Stimulated activated CD8-positive, alpha-beta memory T cell treated with anti-CD3 and anti-CD28 coated beads, Interleukin-7, amount 100 ng/mL, for 4 hours (primary cell): ENCODE measurements at places on chromosomes 5 and 9.

GRCh38 chr5:154729613-154730012 is 25.6 kb upstream of the LARP1 start:
- no peak for DNase-seq

DNA sequence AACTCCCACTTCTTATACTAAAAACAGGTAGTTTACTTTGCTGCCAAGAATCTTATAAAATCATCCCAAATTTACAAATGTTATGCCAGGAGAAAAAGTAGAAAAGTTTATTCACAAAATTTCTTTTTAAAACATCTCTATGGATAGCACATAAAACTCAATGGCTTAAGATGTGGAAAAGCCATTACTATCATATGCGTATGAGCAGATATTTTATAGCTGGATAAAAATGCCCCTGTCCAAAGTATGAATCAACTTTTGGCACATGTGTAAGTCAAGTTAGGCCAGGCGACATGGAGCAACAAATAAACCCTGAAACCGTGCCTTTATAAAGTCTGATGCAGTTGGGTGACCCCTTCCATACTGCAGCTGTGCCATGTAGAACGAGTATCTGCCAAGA is 38.6 kb upstream of the FBP1 start:
- DNase-seq: no peak

DNA sequence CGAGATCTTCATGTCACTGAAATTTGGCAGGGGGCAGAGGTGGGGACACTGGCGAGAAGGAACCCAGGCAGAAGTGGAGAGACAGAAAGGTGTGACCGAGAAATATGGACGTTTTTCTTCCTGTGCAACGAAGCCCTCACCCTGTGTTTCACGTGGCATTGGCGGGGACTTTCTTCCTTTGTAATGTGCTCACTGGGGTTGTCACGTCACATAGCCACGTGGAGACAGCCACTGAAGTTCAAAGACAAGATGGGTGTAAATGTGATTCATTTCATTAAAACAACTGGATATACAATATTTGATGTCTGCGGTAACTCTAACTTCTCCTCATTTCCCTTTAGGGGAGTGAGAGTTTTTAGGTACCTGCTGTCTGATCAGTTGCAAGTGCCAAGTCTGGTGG is 225.7 kb downstream of the FSTL4 start:
- DNase-seq: no peak

DNA sequence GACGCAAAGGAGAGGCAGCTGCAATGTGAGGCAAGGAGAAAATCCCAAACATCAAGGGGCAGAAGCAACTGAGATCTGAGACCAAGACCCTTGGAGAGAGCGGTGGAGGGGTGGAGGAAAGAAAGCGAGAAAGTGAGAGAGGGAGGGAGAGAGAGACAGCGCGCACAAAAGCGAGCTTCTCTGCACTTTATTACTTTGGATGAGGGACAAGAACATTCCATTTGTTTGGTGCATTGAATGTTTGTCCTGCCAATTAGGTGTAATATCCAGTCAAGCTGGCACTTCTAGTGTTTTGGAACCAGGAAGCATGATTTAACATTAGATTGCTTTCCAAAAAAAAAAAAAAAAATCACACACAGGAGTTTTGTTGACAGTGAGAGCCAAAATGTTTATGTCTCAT is 1.4 kb downstream of the CAST start:
- DNase-seq: no peak

DNA sequence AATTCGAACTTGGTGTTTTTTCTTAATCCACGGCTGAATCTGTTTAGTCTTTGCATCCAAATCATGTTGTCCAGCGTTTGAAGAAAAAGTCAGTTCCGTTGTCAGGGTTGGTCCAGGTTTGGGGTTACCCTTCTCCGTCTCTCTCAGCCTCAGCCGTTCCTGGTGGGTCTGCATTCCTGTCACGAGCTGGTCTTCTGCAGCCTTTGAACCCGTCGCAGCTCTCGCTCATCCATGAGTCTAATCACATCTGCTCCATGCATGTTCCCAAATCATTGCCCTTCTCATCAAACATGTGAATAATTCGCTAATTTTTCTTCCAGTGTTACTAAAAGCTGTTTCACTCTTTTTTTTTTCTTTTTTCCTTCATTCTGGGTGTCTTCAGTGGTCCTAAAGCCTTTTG is 39.0 kb upstream of the EXOC3 start:
- no peak for DNase-seq

DNA sequence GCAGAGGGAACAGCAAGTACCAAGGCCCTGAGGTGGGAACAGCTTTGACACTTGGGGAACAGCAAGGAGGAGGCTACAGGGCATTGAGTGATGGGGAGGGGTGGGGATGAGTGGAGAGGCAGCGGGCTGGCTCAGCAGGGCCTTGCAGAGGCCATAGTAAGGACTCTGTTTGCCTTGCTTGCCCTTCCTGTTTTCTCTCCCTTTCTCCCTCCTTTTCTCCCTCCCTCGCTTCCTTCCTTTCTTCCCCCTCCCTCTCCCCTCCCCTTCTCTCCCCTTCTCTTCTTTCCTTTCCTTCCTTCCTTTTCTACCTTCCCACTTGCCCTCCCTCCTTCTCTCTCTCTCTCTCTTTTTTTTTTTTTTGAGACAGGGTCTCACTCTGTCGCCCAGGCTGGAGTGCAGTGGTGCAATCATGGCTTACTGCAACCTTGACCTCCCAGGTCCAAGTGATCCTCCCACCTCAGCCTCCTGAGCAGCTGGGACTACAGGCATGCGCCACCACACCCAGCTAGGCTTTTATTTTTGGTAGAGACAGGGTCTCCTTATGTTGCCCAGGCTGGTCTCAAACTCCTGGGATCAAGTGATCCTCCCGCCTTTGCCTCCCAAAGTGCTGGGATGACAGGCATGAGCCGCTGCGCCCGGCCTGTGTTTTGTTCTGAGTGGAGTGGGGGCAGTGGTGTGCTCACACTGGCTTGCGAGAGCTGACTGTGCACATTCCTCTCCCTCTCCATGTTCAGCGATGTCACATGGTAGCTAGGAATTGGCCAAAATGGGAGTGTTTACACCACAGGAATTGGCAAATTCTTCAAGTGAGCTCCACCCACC is 17.1 kb downstream of the IER5L start:
- DNase-seq: no peak

- no peak for DNase-seq
These were observed 60.6 kb upstream of the ABCA1 start for GRCh38 chr9:104988539-104988938.
